ENCODE measurements at places on chromosomes 13 and 19.

GRCh38 chr13:113547238-113547971 is 37.1 kb upstream of the TFDP1 start:
- DNase-seq, result no peak

DNA sequence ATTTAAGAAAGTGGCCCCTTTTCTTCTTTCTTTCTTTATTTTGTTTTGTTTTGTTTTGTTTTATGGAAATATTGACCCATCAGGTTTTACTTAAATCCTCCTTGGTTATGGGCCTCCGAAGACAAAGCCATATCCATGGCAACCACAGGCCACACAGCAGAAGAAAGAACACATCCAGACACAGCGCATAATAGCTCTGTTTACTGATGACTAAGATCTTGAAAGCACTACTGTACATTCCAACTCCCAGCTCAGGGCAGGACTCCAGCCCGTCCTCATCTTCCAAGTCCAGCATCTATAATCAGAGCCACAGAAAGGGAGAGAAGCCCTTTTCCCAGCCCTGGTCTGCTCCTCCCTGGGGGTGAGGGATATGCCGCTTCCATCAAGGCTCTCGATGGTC is 84.3 kb downstream of the NUFIP1 start:
- DNase-seq, result no peak

DNA sequence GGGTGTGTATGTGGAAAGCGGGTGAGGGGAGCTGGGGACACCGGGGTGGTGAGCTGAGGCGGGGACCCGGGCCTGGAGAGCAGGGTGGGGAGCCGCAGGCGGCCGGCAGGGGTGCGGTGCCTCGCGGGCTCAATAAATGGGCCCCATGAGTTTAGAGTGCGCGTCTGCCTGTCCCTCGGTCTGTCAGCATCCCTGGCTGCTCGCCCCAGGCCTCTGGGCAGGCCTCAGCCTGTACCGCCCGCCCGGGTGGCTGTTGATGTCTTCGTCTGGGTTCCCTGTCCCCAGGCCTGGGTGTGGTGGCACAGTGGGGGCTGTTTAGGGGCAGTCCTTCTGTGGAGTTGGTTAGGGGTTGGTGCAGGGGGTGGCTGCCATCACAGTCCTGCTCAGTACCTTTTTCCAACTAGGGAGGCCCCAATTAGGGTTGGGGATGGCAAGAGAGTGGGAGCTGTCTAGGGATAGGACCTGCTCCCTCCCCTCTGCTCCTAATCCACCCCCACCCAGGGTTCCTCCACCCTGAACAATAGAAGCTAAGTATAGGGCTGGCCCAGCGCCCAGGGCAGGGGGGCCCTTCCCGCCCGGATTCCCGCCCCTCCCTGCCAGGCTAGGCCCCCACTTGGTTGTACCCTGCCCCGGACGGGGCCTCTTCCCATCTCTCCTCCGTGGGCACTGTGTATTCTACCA is 12.2 kb downstream of the CIC start:
- DNase-seq, result peak; percentile 75

DNA sequence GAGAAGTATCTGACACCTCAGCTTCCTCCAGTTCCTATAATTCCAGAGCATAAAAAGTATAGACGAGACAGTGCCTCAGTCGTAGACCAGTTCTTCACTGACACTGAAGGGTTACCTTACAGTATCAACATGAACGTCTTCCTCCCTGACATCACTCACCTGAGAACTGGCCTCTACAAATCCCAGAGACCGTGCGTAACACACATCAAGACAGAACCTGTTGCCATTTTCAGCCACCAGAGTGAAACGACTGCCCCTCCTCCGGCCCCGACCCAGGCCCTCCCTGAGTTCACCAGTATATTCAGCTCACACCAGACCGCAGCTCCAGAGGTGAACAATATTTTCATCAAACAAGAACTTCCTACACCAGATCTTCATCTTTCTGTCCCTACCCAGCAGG is 3.1 kb downstream of the KLF5 start:
- DNase-seq, result no peak

DNA sequence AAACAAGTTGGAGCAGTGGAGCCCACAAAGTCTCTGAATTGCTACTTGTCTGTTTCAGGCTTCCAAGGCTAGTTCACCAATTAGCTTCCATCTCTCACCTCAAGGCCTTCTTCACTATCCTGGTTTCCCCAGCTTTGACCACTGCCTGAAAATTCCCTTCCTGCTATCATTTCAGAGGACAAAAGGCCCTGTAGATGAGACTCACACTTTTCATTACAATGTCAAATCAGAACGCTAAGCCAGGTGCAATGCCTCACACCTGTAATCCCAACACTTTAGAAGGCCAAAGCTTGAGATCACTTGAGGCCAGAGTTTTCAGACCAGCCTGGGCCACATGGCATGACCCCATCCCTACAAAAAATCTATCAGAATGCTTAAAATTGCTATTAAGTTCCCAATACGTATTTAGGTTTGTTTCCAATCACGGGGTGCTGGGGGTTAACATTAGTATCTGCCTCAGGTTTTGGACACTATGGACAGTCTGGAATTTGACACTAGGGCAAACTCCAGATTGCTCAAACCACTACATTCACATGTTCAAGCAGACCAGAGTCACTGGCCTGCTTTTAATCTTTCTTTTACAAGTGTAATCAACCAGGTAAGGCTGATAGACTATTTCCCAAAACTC is 5.5 kb downstream of the TPT1 start:
- DNase-seq, result no peak
